ENCODE measurements at places on chromosomes 12 and 14. TPM values are rescaled to one million over a fixed set of nuclear protein-coding genes. Genes with fewer than 3 reads are reported as not detected.

The PPP4R4 gene
- 5.8 TPM for total RNA-seq

The PLCZ1 gene
- not detected for total RNA-seq

The HELB gene
- 3.9 TPM for total RNA-seq

The PRH1 gene
- 8.8 TPM for total RNA-seq

The TBX5 gene
- total RNA-seq, result not detected

The INHBC gene
- not detected for total RNA-seq

The SYNE2 gene
- 35.2 TPM for total RNA-seq

The SLC5A8 gene
- 0.08 TPM for total RNA-seq

The KRT83 gene
- total RNA-seq, result not detected

The PLEK2 gene
- 0.55 TPM for total RNA-seq

The C1QL4 gene
- 3.5 TPM for total RNA-seq

The CALCOCO1 gene
- total RNA-seq, result 43.6 TPM

The NRXN3 gene
- total RNA-seq, result 0.03 TPM

The KCNMB4 gene
- 0.32 TPM for total RNA-seq

The CELA1 gene
- not detected for total RNA-seq

The LGR5 gene
- not detected for total RNA-seq

The TAS2R14 gene
- 1.6 TPM for total RNA-seq

The KRT78 gene
- total RNA-seq, result not detected

The CLEC1B gene
- not detected for total RNA-seq

The MIP gene
- total RNA-seq, result not detected

The KCNJ8 gene
- total RNA-seq, result not detected

The BIN2 gene
- total RNA-seq, result not detected

The NANOG gene
- total RNA-seq, result not detected

The NELL2 gene
- 0.21 TPM for total RNA-seq

The PTCSC3 gene
- not detected for total RNA-seq

The KRT85 gene
- not detected for total RNA-seq

The FOXG1 gene
- total RNA-seq, result not detected

The DAO gene
- not detected for total RNA-seq

The BDKRB2 gene
- total RNA-seq, result not detected

The CCDC175 gene
- not detected for total RNA-seq

The EP400 gene
- 5.7 TPM for total RNA-seq

The ACSS3 gene
- total RNA-seq, result not detected

The LTBR gene
- total RNA-seq, result 127 TPM

The CNTN1 gene
- total RNA-seq, result 79.1 TPM

The CD4 gene
- not detected for total RNA-seq

The SMARCD1 gene
- total RNA-seq, result 80.3 TPM

The TMEM116 gene
- total RNA-seq, result 11.9 TPM

The TAS2R46 gene
- 0.16 TPM for total RNA-seq

The SLCO1A2 gene
- not detected for total RNA-seq

The NEMF gene
- 54.8 TPM for total RNA-seq

The EML1 gene
- total RNA-seq, result 12.1 TPM

The GDF3 gene
- total RNA-seq, result not detected

The REP15 gene
- total RNA-seq, result 1.4 TPM

The RNASE7 gene
- total RNA-seq, result not detected
